ENCODE measurements at places on chromosomes 2 and 18. TPM values are rescaled to one million over a fixed set of nuclear protein-coding genes. Genes with fewer than 3 reads are reported as not detected.

Gene CCDC102B
- 1.3 TPM for total RNA-seq

Gene DCC
- not detected for total RNA-seq

Gene CD207
- total RNA-seq: not detected

DNA sequence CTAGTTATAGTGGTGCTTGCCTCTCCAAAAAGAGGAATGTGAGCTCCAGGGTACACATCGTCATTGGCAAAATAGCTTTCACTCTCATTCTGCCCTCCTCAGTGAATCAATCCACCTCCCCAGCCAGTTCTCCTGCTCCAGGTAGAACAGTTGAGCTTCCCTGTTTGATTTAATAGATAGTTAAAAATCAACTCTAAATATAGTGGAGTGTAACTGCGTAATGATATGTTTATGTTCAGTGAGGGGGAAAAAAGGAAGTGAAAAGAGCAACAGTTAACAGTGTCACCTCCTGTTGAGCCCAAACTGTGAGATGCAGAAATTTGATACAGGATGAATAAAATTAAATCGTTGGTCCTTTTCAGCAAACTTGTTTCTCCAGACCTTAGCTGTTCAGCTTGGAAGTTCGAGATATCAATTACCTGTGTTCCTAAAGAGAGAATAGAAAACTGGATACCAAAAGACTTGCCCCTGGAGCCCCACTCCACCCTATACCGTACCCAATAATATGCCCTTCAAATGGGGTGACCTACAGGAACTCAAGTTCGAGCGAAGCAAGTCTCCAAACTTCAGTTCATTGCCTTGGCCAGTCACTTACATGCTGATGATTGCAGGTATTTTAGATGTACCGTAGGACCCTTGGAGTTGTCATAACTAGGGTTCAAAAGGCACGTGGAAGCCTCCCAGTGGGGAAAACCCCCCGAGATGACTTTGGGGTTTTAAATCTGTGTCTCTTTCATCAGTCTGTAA is 708.4 kb downstream of the RNF144A start:
- no peak for DNase-seq

Gene CD8B
- total RNA-seq: not detected

DNA sequence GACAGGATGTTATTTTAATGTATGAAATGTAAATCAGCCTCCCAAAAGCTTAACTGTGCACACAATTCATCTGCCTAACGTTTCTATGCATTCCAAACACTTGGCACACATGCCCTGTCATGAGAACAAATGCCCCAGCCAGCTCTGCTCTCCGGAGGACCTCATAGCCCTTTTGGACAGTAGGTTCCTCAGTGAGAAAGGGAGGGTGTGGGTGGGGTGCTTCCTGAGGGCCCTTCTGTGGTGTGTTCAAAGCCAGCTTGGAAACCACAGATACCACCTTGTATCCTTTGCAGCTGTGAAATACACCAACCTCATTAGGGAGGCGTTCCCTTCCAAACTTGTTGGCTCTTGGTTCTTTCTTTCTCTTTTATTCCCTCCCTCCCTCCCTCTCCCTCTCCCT is 102.2 kb upstream of the ASB18 start:
- no peak for DNase-seq

Gene CLEC4F
- total RNA-seq: not detected

Gene SULT1C3
- not detected for total RNA-seq

Gene SCN7A
- 1.8 TPM for total RNA-seq

DNA sequence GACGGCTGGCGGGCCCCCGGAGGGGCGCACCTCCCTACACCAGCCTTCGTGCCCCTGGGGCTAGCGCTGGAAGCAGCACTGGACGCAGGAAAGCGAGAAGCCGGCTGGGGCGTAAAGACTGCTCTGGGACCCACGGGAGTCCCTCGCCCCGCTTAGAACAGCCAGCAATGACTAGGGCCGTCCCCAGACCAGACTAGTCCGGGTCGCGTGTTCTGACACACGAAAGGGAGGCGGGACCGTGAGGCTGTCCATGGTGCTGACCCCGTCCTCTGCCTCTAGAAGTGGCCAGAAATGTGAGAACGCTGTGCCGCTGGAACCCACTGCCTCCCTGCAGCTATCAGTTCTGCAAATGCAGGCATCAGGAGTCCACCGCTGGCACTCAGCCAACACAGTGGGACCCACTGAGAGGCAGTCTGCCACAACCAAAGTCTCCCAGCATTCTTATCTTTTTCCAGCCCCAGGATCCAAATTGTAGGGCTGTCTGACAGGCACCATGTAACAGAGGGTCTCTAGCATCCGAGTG is at the start of gene UCN:
UCN (minus strand) TSS at position 87 of the 523 bp plus-strand sequence. CDS start 550 bp downstream, outside the sequence.
- DNase-seq: peak; percentile 27

DNA sequence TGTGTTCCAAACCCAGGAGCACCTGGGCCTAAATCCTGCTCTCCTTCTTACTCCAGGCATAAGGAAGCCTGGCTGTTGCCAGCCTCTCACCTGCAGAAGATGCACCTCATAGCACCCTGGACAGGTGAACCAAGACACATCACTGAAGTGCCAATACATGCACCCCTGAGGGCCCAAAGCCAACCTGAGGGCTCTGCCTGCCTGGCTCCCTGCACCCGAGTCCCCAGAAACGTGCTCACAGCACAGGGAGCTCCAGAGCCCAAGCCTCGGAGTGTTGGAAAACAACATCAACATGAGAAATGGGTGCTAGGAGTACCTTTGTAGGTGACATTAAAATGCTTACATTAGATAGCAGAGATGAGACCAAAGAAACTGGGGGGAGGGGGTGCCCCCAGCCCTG is 96.3 kb upstream of the RAB6C start:
- no peak for DNase-seq

Gene KLHL14
- 10.8 TPM for total RNA-seq

- no peak for DNase-seq
Observed at GRCh38 chr2:109255654-109256053, 126.6 kb downstream of the SH3RF3 start.

- DNase-seq: no peak
Observed at GRCh38 chr18:63213331-63213900, 106.2 kb downstream of the BCL2 start.

- DNase-seq: no peak
Observed at GRCh38 chr2:56739413-56739812, 555.6 kb downstream of the CCDC85A start.

Measured in renal cortical epithelial cell (primary cell).